Brain pericyte (primary cell): ENCODE measurements at places on chromosomes 11 and 22.

- DNase-seq: no peak
These were observed 56.1 kb downstream of the IGLL5 start for GRCh38 chr22:22943521-22944267.

DNA sequence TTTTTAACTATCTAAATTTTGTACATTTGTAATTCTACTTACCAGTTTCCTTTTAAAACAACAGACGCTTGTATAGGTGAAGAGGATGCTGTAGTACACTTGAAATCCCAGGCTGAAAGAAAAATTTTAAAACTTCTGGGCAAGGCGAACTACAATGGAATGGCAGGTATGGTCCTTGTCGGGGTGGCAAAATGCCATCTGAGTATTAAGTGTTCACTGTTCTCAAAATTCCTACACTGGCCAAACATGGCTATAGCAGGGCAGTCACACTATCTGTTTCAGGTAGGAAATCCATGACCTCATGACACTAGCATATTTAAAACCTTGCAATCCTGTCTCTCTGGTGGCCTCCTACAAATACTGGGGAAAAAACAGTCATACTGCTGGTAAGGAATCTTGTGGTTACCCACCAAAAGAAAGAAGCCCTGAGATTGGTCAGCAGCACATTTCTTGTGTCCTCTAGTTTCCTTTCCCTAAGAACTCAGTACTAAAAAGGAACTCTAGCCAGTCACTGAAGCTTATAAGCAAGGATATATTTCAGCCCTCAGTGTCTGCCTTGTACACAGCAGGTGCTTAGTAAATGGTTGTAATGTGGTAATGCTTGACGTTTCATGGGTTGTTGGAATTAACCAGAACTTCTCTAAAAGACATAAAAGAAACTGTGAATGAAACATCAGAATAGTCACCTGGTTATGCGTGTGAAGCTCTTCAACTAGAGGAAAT lies 5.2 kb upstream of the ZC3H12C start:
- no peak for DNase-seq

DNA sequence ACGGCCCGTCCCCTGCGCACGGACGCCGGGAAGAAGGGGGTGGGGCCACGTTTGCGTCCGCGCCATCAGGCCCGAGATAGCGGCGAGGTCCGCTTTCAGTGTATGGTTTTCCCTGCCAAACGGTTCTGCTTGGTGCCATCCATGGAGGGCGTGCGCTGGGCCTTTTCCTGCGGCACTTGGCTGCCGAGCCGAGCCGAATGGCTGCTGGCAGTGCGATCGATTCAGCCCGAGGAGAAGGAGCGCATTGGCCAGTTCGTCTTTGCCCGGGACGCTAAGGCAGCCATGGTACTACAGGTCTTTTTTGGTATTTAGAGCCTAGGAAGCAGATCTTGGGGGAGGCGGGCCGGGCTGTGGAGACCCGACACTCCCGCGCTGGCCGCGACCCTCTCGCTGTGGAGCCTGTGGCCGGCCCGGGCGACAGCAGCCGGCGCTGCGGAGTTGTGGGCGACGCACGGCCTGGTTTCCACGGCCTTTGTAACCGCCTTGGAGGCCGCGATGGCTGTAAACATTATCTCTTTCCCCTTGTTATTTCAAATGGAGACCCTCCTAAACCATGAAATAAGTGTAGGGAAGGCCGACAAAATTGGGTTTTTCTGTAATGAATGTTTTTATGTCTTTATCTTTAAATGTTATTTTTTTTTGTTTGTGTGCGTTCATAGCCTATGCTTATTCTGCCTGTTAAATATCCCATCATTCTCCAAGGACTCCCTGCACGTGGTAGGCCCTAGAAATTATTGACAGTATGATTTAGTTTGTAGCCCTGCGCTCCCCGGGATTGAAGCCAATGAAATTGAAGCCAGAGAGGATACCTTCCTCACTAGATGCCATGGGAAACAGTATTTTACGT lies at the start of gene AASDHPPT:
Gene AASDHPPT, plus strand, starts transcription at position 54 of the 847 bp plus-strand sequence. Its CDS starts 49 bp downstream, at position 103.
- no peak for DNase-seq

- no peak for DNase-seq
These were observed at the start of gene FOLR2 for GRCh38 chr11:72216638-72217037. TSS of gene FOLR2 (plus strand) at chr11:72216794. CDS start at chr11:72218585, 1,791 bp downstream.

DNA sequence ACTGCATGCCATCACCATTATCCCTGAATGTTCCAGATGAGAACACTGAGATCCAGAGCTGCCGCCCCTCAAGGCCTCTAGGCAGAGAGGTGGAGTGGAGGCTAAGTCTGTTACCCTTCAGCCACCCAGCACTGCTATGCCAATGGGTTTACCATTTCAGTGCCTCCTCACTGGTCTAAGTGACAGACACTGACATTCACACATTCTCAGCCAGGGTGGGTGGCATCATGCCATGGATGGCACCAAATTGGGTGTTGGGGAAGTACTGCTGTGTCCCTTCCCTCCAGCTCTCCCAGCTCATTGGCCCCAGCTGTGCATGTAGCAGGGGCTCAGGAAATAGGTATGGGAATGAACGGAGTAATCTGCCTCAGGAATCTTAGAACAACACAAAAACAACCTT lies 96.8 kb upstream of the PLET1 start:
- DNase-seq: no peak

- DNase-seq: no peak
These were observed 6.3 kb upstream of the NDUFV1 start for GRCh38 chr11:67600324-67601029.
